Activated CD4-positive, alpha-beta T cell treated with anti-CD3 and anti-CD28 coated beads, Interleukin-2, amount 10 ng/mL, durations not matched to agents 24 days and 14 days (primary cell): ENCODE measurements at places on chromosomes 12 and 14. TPM values are rescaled to one million over a fixed set of nuclear protein-coding genes. Genes with fewer than 3 reads are reported as not detected.

The WNT1 gene
- not detected in 2 replicates for total RNA-seq

The RPGRIP1 gene
- not detected in 2 replicates for total RNA-seq

GRCh38 chr14:35430459-35431199 lies 26.1 kb upstream of the NFKBIA start:
- no peaks in the 10 kb centered on the region for H3K36me3 ChIP-seq
- no peak overlapping the region for H3K27ac ChIP-seq
- H3K4me3 ChIP-seq, result peak overlapping the region; percentile 6
- DNase-seq, result no peak
- peaks cover 22% of the 10 kb centered on the region for H3K4me1 ChIP-seq

The SCARB1 gene
- 23.8 and 25.6 TPM in 2 replicates for total RNA-seq

The NOXRED1 gene
- 0.19 and 0.40 TPM in 2 replicates for total RNA-seq

DNA sequence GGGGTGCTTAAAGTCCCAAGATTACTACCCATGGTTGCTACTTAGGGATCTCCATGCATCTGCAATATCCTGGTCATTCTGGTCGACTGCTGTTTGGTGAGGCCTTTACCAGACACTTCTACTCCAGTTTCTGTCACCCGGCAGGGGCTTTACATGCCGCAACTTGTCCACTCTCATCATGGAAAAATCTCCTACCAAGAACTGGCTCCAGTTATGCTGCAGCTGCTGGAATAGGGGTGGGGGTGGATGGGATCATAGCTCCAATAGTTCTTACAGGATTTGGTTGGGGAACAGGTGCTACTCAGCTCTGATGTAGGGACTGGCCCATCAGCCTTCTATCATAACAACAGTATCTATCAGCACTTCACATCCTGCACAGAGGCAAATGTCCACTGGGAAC lies 51.6 kb downstream of the SPTB start:
- DNase-seq, result no peak
- H3K4me1 ChIP-seq, result peaks cover 3% of the 10 kb centered on the region
- H3K27ac ChIP-seq, result no peak overlapping the region

GRCh38 chr12:120890963-120891362 lies 13.2 kb downstream of the SPPL3 start:
- peaks cover 30% of the 10 kb centered on the region for H3K4me1 ChIP-seq
- DNase-seq, result no peak
- H3K36me3 ChIP-seq, result peaks cover 11% of the 10 kb centered on the region
- no peaks in the 10 kb centered on the region for H3K27me3 ChIP-seq
- no peak overlapping the region for H3K27ac ChIP-seq

- no peak overlapping the region for H3K4me3 ChIP-seq
- H3K27ac ChIP-seq, result no peak overlapping the region
- H3K36me3 ChIP-seq, result no peaks in the 10 kb centered on the region
Measured at GRCh38 chr14:77897374-77897773, 97.5 kb downstream of the ADCK1 start.

The OTUB2 gene
- total RNA-seq, result 1.3 and 1.7 TPM in 2 replicates

DNA sequence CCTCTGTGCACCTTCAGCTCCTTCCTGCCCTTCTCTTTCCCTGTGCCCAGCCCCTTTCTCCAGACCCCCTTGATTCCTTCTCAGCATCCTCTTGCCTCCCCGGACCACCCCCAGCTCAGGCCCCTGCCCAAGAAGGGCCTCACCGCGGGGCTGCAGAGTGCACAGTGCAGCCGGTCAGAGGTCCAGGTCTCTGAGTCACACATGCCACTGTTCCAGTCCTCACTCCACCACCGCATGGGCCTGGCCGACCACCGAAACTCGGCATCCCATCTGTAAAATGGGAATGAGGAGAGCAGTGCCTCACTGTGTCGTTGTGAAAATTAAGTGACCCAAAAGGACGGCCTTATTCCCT lies 13.3 kb downstream of the BDKRB1 start:
- H3K4me1 ChIP-seq, result no peaks in the 10 kb centered on the region
- DNase-seq, result no peak
- H3K27ac ChIP-seq, result no peak overlapping the region

The OAS2 gene
- total RNA-seq, result 111 and 118 TPM in 2 replicates

DNA sequence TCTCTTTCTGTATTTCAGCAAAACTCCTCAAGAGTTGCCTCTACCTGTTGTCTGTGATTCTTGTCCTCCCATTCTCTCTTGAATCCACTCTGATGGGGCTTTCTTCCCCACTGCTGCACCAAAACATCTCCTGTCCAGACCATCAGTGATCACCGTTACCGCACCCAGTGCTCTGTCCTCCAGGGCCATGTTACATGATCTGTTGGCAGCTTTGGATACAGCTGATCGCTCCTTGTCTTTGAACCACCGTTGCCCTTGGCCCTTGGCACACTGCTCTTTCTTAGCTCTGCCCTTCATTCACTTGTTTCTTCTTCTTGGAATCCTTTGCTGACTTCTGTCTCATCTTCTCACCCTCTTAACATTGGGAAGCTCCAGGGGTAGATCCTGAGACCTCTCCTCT lies 333.7 kb upstream of the FKBP4 start:
- H3K27ac ChIP-seq, result no peak overlapping the region
- no peaks in the 10 kb centered on the region for H3K4me1 ChIP-seq
- no peaks in the 10 kb centered on the region for H3K36me3 ChIP-seq
- H3K27me3 ChIP-seq, result no peaks in the 10 kb centered on the region
- H3K4me3 ChIP-seq, result no peak overlapping the region

DNA sequence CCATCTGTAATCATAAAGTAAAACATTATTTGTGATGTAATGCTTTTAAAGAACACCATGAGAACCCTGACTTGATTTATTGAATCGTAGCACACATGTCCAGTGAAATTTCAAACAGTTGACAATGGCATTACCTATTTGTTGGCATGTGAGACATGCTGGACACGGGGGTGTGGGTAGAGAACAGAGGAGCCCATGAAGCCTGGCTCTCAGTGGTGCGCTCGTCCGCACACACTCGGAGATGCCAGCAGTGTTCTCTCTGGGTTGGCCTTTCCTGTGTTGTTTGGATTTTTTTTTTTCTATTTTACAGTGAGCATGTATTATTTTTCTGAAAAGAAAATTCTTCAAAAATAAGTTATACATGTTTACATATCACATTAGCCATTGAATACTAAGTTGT lies 78.2 kb downstream of the PPP2R5C start:
- peak overlapping the region; percentile 93 for H3K27ac ChIP-seq
- peak overlapping the region; percentile 54 for H3K4me3 ChIP-seq
- DNase-seq, result no peak
- H3K27me3 ChIP-seq, result no peaks in the 10 kb centered on the region
- peaks cover 31% of the 10 kb centered on the region for H3K36me3 ChIP-seq
- peaks cover 69% of the 10 kb centered on the region for H3K4me1 ChIP-seq

The ALG10 gene
- total RNA-seq, result 23.8 and 24.1 TPM in 2 replicates

GRCh38 chr14:90665321-90666000 lies 150.8 kb downstream of the TTC7B start:
- H3K4me3 ChIP-seq, result no peak overlapping the region
- peaks cover 6% of the 10 kb centered on the region for H3K27me3 ChIP-seq
- no peaks in the 10 kb centered on the region for H3K36me3 ChIP-seq
- peaks cover 2% of the 10 kb centered on the region for H3K4me1 ChIP-seq
- no peak for DNase-seq

The GPR132 gene
- 25.8 and 31.5 TPM in 2 replicates for total RNA-seq

DNA sequence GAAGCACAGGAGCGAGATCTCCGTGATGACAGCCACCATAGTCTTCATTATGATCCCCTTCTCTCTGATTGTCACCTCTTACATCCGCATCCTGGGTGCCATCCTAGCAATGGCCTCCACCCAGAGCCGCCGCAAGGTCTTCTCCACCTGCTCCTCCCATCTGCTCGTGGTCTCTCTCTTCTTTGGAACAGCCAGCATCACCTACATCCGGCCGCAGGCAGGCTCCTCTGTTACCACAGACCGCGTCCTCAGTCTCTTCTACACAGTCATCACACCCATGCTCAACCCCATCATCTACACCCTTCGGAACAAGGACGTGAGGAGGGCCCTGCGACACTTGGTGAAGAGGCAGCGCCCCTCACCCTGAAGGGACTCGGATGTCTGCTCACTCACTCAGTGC lies 775 bp downstream of the OR10P1 start:
- peak; percentile 80 for DNase-seq
- peaks cover 8% of the 10 kb centered on the region for H3K4me1 ChIP-seq
- H3K27ac ChIP-seq, result peak overlapping the region; percentile 82
- H3K36me3 ChIP-seq, result peaks cover 3% of the 10 kb centered on the region
- peaks cover 8% of the 10 kb centered on the region for H3K27me3 ChIP-seq

- no peaks in the 10 kb centered on the region for H3K36me3 ChIP-seq
- no peak overlapping the region for H3K4me3 ChIP-seq
- H3K27ac ChIP-seq, result no peak overlapping the region
- H3K27me3 ChIP-seq, result no peaks in the 10 kb centered on the region
- no peaks in the 10 kb centered on the region for H3K4me1 ChIP-seq
Measured at GRCh38 chr14:94886931-94887330, 117.0 kb upstream of the GSC start.

DNA sequence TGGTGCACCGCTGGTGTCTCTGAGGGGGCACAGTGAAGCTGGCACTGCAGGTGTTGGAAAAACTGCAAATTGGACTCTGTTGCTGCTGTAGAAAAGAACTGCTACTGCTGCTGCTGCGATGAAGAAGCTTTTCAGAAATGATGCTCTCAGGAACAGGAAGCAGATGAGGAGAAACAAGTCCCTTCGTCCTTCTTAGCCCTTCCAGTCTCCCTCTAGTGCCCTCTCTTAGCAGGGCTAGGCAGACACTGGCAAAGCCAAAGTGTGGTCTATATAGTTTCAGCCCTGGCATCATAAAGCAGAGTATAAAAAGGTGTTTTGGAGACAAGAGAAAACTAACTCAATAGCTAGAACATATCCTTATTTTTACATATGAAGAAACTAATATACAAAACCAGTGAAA lies 174.5 kb downstream of the MYRFL start:
- no peak overlapping the region for H3K4me3 ChIP-seq
- H3K27me3 ChIP-seq, result no peaks in the 10 kb centered on the region
- no peak overlapping the region for H3K27ac ChIP-seq

The KTN1 gene
- total RNA-seq, result 130 and 135 TPM in 2 replicates

DNA sequence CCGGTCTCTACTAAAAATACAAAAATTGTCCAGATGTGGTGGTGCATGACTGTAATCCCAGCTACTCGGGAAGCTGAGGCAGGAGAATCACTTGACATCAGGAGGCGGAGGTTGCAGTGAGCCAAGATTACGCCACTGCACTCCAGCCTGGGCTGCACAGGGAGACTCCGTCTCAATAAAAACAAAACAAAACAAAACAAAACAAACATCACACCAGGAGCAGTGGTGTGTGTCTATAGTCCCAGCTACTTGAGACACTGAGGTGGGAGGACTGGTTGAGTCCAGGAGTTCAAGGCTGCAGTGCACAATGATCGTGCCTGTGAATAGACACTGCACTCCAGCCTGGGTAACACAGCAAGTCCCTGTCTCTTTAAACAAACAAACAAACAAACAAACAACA lies 89.5 kb upstream of the HECTD1 start:
- no peak overlapping the region for H3K27ac ChIP-seq
- peaks cover 9% of the 10 kb centered on the region for H3K36me3 ChIP-seq
- no peaks in the 10 kb centered on the region for H3K27me3 ChIP-seq
- no peaks in the 10 kb centered on the region for H3K4me1 ChIP-seq
- no peak for DNase-seq

DNA sequence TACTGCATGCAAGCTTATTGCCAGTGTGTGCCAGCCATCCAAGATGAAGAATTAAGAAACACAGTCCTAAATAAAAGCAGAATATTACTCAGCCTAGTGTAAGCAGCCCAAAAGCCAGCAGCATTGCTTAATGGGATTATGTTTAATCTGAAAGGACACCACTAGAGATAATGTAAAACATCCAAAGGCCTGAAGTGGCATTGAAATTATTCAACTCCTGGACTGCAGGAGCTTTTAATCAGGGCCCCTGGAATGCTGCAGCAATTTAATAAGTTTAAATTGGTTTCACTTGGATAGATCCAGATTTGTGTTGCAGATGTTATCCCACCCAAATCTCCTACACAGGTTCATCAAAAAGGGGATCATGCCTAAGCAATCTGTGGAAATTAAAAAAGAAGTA lies 193.0 kb downstream of the C12orf50 start:
- H3K4me3 ChIP-seq, result no peak overlapping the region
- DNase-seq, result no peak
- H3K27ac ChIP-seq, result no peak overlapping the region
- no peaks in the 10 kb centered on the region for H3K27me3 ChIP-seq
- H3K36me3 ChIP-seq, result no peaks in the 10 kb centered on the region

DNA sequence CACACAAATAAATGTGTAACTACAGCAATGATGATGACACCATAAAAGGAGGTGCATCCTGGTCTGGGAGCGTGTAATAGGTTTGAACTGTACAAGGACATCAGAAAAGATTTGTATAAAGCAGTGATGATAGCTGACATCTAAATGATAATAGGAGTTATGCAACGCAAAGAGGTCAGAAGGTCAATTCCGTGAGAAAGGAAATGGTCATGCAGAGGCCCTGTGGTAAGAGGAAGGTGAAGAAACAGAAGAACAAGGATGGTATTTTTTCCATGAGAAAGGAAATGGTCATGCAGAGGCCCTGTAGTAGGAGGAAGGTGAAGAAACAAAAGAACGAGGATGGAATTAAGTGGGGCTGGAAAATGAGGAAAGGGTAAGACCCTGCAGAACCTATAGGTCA lies 106.7 kb upstream of the TMPO start:
- H3K27me3 ChIP-seq, result peaks cover 16% of the 10 kb centered on the region
- H3K4me3 ChIP-seq, result no peak overlapping the region
- no peak for DNase-seq
- H3K4me1 ChIP-seq, result peaks cover 9% of the 10 kb centered on the region
- H3K36me3 ChIP-seq, result no peaks in the 10 kb centered on the region
- no peak overlapping the region for H3K27ac ChIP-seq

- no peaks in the 10 kb centered on the region for H3K36me3 ChIP-seq
- no peak overlapping the region for H3K4me3 ChIP-seq
- no peak for DNase-seq
- no peaks in the 10 kb centered on the region for H3K4me1 ChIP-seq
Measured at GRCh38 chr12:5123921-5124320, 80.2 kb downstream of the KCNA5 start.

The SVOP gene
- total RNA-seq, result not detected in 2 replicates

- no peak for DNase-seq
- H3K4me3 ChIP-seq, result no peak overlapping the region
Measured at GRCh38 chr12:92528097-92528496, 174.7 kb upstream of the PLEKHG7 start.

DNA sequence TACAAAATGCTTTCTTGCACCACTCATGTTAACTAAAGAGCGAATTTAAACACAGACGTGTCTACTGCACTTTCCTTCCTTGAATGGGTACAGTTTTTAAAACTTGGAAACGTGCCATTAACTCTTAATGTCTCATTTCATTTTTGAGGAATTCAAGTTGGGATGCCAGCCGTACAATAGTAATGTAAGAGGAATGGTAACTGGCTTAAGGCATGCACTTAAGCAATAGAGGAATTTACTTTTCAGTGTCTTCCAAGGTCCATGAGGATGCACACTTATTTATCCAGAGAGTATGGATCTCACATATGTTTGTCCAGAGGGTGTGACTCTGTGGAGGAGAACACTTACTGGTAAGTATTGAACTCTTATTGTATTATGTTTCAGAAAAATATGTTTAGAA lies 52.9 kb downstream of the PPP4R4 start:
- H3K27me3 ChIP-seq, result peaks cover 3% of the 10 kb centered on the region
- H3K4me3 ChIP-seq, result no peak overlapping the region
- H3K36me3 ChIP-seq, result no peaks in the 10 kb centered on the region
- no peak overlapping the region for H3K27ac ChIP-seq

- no peak overlapping the region for H3K4me3 ChIP-seq
- H3K27ac ChIP-seq, result no peak overlapping the region
- H3K4me1 ChIP-seq, result no peaks in the 10 kb centered on the region
Measured at GRCh38 chr14:100607611-100607956, 20.4 kb upstream of the BEGAIN start.
